SK-N-SH treated with all-trans-retinoic acid at 6 μM for 48 hours (cell line): ENCODE measurements at places on chromosomes 6 and 20.

GRCh38 chr6:113171882-113172281 lies 685.3 kb upstream of the MARCKS start:
- no peak for ATAC-seq

DNA sequence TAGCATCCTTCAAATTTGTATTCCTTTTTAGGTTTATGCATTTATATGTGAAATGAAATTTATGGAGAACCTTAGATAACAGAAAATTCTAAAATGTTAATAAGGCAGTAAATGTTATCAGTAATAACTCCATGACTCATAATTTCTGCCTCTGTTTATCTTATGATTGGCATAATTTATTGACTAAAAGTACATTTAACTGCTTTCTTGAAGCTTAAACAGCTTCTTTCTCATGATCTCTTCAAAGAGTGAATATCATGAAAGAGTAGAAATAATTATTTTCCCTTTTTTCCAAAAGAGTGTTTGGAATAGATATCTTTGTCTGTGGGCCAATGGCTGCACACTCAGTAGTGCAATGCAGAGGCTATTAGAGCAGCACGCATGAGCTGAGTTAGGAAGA lies 91.3 kb downstream of the SHLD1 start:
- no peak for ATAC-seq

GRCh38 chr20:6994452-6994851 lies 227.0 kb downstream of the BMP2 start:
- no peak for ATAC-seq

- ATAC-seq, result no peak
Observed at GRCh38 chr6:8483650-8484049, 48.3 kb upstream of the SLC35B3 start.

GRCh38 chr6:4017834-4018170 lies 61.1 kb downstream of the FAM217A start:
- peak; percentile 33 for ATAC-seq

- ATAC-seq, result no peak
Observed at GRCh38 chr20:37421988-37422387, 76.0 kb downstream of the SRC start.

GRCh38 chr6:35436071-35436857 lies 15.9 kb upstream of the FANCE start:
- ATAC-seq, result no peak

DNA sequence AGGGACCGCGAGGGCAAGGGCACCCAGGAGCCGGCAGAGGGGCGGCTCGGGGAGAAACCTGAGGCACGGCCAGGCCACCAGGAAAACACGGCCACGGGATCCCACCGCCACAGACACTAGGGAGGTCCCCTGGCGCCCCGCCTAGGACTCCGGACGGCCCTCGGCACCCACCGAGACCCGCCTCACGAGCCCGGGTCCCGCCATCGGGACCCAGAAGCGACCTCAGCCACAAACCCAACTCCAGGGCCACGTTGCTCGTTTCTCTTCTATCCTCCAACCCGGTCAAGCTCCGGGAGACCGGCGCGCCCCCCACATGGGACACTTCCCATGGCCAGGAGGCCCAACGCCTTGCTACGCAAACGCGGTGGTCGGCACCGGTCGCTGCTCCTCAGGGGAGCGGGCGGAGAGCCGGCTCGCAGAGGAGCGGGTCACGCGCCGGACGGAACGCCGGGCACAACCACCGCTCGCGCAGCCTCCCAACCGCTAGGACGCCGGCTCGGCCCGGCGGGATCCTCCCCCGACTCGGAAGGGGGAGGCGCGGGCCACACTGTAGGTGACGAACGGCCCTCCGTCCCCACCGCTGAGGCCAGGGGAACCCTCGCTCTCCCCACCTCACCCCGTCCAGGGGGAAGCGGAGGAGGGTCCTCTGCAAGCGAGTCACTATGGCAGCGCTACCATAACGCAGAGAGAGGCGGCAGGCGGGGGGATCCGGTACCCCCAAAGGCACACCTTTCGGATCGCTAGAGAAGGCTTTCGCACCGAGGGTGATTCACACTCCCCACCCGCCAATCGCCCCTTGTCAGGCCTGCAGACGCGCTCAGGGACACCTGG lies 1514.1 kb upstream of the DEFB115 start:
- ATAC-seq, result no peak

GRCh38 chr20:24892931-24893330 lies 56.1 kb upstream of the CST7 start:
- ATAC-seq, result no peak

- no peak for ATAC-seq
Observed at GRCh38 chr6:170313716-170314295, 7.2 kb downstream of the FAM120B start.

GRCh38 chr6:18245642-18246041 lies 18.7 kb downstream of the DEK start:
- ATAC-seq, result no peak

DNA sequence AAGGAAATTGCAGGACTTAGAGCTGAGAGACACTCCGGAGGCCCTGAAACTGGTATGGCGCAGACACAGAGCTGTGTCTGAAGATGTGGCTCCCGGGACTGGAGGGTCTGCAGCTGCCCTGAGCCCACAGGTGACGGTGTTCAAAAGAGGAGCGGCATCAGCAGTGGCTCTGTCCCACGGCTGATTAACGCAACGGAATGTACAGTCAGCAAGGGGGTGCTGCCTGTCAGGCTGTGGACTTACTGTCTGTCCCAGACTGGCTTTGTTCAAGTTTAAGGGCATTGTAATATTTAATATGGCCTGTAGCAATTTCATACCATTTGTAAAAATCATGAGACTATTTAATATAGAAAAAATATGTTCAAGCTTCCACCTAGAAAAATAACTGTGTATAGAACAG lies 228.0 kb upstream of the TAB2 start:
- ATAC-seq, result no peak

DNA sequence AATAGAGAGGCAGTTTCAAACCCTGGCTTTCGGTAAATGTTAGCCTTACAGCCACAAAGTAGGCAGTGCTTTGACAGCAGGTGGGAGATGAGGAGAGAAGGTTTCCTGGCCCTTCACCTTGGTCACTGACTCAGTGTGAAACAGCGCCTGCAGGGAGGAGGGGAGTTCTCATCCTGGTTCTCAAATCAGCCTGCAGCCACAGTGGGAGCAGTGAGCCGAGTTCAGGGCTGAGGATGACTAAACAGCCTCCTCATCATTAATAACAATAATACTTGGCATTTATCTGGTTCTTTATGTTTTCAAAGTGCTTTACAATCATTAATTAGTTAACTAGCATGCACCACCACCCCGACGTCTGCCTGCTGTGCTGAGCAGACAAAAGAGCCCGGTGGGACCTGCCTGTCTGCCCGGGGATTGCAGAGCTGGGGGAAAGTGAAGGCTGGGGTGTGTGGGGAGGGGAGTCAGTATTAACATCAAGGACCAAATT lies 59.6 kb downstream of the PRDM1 start:
- peak; percentile 70 for ATAC-seq
